ENCODE measurements at places on chromosomes 1 and 21.

DNA sequence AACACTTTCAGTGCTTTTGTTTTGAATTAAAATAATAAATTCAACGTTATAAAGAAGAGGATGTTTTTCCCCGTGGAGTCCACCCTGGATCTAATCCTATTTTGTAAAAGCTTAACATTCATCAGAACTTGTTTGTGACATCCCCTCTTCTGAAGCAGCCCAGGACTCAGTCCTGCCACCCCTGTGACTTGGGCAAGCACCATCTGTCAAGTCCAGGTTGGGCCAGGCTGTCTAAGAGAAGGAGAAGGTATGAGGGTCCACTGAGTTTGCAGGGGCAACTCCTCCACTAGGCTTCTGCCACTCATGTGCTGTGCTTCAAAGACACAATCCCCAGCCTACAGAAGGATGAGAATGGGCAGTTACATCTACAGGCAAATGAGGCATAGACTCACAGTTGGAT, 59.7 kb downstream of the MT1HL1 start:
- no peak for DNase-seq

GRCh38 chr1:169160845-169161495, 54.5 kb downstream of the ATP1B1 start:
- no peak for DNase-seq

DNA sequence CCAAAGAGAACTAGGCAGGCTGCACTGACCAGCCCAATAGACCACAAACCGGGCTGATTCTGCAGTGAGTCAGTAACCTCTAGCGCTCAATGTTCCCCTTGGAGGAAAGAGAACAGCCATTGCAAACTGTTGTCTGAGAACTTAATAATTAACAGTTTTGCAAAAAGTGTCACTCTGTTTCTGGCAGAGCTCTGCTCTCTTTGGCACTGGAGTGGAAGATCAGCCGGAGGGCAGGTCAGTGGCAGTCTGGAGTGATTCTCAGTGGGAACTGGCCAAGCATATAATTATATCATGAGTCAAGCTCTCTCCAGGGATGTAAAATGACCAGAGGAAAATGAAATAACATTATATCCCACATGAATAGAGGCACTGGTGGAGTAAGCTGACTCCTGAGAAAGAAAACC, 238.3 kb downstream of the HLX start:
- no peak for DNase-seq

DNA sequence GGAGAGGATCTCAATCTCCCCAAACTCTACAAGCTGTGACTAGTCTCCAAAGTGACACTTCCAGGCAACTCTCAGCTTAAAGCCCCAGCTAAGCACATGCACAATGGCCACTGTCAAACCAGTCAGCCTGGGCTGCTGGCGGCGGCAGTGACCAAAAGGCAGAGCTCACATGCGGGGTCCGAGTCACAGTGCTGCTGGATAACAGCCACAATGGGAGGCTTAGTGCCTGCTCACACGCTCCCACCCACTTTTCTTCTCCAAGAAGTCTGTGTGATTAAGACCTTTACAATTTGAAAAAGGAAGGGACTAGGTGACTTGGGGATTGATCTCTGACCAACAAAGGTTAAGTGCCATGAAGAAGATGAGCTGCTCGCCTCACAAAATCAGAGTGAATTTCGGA, 16.8 kb downstream of the RIPK4 start:
- no peak for DNase-seq

- DNase-seq, result peak; percentile 34
Measured at GRCh38 chr1:202952818-202953217, 5.3 kb downstream of the ADIPOR1 start.

DNA sequence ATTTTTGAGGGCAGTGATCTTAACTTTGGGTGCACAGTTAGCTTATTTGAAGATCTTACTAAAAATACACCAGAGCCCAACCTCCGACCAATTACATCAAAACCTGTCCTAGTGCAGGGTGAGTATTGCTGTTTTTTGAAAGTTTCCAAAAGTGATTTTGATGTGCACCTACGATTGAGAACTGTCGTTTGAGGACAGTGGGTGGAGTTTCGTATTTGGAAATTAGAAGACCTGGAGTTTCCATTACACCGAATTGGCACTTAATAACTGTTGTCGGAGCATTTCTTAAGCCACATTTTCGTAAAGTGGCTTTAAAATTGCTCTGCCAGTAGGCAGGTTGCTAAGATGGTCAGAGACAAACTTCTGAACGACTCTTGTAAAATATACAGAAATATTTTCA, 1.1 kb downstream of the SOD1 start:
- peak; percentile 17 for DNase-seq

- DNase-seq, result no peak
Measured at GRCh38 chr1:198352975-198353695, 187.3 kb downstream of the ATP6V1G3 start.

DNA sequence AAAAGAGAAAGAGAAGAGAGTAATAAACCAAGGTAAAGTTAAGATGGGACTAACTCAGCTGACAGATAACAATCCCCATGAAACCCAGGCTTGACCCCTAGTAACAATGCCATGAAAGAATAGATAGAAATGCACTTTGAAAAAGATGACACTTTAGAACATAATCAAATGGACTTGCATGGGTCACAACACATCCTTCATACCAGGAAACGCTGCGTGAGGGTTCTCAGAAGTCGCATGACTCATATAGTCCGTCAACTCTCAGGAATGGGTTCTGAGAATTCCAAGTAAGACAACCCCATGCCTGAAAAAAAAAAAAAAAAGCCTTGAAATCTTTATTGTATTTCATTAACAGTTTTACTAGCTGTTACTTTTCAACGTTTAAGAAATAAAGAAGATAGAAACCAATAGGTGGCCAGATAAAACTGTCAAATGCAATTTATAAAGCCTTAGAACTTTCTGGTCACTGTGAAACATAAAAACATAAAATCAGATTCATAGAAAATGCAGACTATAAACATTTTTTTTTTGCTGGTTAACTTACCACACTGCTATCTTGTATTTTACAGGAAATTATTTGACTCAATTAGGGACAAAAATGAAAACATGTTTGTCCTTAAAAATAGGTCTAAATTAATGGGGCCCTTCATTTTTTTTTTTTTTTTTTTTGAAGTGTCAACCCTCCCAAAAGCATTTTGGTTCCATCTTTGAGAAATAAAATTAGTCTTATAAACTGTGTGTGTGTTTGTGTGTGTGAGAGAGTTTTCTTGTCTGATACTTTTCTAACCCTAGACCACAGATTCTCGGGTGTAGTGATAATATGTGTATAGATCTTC, 202.1 kb downstream of the NCAM2 start:
- DNase-seq, result peak; percentile 0

DNA sequence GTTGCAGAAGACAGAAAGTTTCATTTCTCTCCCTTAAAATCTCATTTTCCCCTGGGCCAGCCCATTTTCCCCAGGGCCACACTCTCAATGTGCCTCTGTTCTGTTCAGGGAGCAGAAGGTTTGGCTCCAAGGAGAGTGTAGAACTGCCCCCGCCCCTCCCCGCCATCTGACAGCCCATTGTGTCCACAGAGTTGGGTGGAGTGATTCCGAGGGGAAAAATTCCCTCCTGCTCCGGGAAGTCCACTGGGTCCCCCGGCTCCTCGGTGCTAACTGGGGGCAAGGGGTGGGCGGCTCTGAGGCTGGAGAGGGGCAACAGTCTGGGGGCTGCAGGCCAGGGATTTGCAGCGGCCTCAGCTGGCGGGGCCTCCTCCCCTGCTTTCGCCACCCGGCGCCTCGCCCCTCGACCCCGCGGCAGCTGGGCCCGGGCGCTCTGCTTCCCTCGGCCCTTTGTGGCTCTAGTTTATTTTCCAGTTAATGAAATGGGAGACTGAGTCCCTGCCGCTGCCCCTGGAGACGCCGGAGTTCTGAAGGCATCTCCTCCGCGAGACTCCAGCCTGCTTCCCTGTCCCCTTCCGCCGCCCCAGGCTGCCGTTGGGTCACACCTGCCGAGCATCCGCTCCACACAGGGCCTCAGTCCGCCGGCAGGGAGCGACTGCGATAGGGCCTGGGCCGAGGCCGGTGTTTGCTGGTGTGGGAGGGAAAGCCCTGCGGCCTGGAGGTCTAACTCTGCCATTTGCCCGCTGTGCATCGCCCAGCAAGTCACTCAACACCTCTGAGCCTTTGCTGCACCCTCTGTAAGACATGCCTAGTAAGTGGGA, 14.7 kb upstream of the KIRREL1 start:
- no peak for DNase-seq

GRCh38 chr1:67469431-67469830, 39.2 kb upstream of the SERBP1 start:
- DNase-seq, result no peak

GRCh38 chr1:34013958-34014737, 150.3 kb downstream of the HMGB4 start:
- no peak for DNase-seq

DNA sequence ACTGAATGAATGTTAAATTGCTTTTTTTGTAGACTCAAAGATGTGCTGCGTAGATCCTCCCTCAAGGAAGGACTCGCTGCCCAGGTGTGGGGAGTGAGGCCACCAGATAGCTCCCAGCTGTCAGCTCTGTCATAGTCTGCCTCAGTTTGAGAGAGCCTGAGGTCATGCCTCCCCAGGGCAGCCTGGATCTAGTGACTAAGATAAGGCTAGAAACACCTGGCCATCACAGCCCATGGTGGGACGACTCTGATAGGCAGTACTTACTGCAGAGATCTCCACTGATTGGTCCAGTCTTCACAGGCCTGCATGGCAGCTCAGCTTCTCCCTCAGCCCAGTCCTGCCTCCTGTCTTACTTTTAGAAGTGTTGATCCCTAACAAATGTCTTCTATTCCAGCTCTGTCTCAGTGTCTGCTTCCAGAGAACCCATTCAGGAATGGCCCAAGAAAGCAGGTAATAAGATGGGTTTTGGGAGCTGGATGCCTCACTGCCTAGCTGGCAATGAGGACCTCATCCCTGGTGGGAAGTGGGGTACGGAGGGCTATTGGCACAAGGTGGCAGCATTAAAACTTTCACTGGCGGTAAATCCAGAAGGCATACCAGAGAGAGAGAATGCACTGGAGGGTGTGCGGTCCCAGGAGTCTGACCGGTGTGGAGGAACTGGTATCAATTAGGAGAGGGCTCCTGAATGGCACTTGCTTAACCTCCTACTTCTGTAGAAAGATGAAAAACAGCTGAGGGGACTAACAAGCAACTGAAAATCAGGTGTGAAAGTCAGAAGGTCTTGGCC, 55.3 kb upstream of the GPR37L1 start:
- DNase-seq, result no peak

DNA sequence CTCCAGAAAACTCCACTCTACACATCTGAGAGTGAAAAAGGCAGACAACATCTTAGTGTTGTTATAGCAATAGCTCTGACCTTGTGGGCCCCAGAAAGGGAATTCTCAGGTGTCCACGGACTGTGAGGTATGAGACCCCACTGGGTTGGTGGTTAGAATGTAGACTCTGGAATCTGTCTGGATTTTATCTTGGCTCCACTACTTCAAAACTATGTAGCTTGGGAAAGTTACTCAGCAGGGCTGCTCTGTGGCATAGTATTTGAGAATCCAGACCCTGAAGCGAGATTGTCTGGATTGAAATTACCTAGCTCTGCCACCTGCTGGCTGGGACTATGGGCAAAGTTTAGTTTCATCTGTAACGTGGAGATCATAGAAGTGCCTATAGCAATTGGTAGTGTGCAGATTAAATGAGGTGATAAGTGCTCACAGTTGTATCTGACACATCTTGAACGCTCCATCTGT, 25.8 kb downstream of the PRDM2 start:
- peak; percentile 80 for DNase-seq

DNA sequence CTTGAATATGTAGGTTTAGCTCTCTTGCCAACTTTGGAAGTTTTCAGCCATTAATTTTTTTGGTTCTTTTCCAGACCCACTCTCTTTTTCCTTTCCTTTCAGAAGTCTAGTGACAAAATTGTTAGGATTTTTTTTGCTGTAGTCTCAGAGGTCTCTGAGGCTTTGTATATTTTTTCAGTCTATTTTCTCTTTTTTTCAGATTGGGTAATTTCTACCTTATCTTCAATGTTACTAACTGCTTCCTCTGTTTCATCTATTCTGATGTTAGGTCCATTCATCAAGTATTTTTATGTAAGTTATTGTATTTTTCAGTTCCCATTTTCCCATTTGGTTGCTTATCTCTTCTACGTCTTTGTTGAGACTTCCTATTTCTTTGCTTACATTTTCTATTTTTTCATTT, 15.7 kb downstream of the RGS2 start:
- DNase-seq, result no peak

DNA sequence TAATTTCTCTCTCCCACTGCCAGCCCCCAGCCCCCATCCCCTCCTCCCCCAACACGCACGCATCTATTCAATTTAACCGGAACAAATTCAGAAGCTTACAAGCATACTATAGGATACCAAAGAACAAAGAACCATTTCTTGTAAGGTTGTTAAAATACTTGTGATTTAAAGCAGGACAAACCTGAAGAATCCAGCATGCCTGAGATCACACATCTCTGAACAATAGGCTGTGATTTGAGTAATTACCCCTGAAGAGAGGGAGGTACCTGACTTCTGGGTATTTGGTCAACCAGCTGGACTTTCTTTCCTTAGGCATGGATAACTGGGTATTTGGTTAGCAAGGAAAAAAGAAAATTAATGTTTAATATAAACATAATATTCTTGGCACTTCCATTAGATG, 105.1 kb downstream of the NMNAT2 start:
- DNase-seq, result no peak

DNA sequence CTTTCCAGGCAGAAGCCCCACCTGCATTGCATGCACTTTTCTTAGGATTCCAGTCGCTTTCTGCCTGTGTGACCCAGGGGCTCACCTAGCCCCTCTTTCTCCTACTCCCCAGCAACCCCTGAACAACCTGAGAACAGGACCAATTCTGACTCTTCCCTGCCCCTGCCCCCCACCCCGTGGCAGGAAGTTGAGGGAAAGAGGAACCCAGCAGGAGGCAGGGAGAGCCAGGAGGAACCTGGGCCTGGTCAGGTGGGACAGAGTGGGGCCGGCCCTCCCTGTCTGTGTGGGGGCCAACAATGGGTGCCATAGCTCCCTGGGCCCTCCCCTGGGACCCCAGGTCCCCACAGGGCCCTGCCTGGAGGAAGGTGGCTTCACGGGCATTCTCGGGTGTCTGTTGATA, 6.1 kb downstream of the BMP8A start:
- DNase-seq, result no peak

DNA sequence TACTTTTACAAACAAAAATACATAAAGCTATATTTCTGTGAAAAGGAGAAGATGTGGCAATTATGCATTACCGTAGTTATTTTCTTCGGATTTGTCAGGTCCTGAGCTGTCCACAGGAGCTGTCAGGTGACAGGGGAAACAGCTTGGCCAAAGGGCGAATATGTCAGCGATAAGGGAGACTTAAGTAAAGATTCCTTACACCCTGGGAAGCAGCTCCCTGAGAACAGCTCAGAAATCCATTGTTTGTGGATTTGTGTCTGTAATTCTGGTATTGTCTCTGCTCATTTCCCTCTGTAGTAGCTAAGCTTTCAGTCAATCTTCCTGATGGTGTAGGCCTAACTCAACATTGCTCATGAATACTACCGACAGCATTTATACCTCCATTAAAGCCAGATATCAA, 7.1 kb upstream of the CD34 start:
- DNase-seq, result no peak

GRCh38 chr1:89990976-89991831, 3.7 kb upstream of the ZNF326 start:
- DNase-seq, result no peak

- no peak for DNase-seq
Measured at GRCh38 chr1:225654688-225655508, 2.0 kb upstream of the ENAH start.

- no peak for DNase-seq
Measured at GRCh38 chr1:172951730-172952365, 98.9 kb downstream of the TNFSF18 start.

Measured in CD4-positive, alpha-beta T cell treated with Interleukin-17A for 1 hour (primary cell).